ENCODE measurements at places on chromosomes 2 and 18.

- DNase-seq: no peak
Measured at GRCh38 chr2:64803776-64804175, 150.1 kb upstream of the SERTAD2 start.

DNA sequence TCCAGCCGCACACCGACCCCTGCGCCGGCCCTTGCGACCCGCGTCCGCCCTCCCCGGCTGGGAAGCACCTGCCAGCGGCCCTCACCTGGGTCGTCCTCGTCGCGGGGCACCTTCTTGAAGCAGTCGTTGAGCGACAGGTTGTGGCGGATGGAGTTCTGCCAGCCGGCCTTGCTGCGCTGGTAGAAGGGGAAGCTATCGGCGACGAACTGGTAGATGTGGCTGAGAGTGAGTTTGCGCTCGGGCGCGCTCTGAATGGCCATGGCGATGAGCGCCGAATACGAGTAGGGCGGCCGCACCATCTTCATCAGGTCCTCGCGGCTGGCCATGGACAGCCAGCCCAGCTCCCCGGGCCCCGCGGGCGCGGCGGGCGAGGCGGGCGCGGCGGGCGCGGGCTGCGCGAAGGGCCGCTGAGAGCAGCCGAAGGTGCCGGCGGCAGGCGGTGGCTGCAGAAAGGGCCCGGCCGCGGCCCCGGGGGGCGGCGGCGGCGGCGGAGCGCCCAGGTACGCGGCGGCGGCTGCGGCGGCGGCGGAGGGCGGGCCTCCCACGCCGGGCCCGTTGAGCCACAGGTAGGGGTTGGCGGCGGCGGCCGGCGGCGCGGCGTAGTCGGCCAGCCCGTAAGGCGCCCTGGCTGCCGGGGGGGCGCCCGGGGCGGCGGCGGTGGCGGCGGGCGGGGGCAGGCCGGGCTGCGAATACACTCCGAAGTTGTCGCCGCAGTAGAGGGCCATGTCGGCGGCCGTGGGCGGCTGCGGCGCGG is 505 bp downstream of the FOXI3 start:
- DNase-seq: no peak

- DNase-seq: no peak
Measured at GRCh38 chr18:13136904-13137669, 81.5 kb upstream of the LDLRAD4 start.

- DNase-seq: no peak
Measured at GRCh38 chr2:37581433-37581832, 90.0 kb downstream of the CDC42EP3 start.

GRCh38 chr2:17648581-17648980 is 105.0 kb downstream of the SMC6 start:
- DNase-seq: no peak

GRCh38 chr2:160432633-160433032 is 61.0 kb downstream of the RBMS1 start:
- no peak for DNase-seq

DNA sequence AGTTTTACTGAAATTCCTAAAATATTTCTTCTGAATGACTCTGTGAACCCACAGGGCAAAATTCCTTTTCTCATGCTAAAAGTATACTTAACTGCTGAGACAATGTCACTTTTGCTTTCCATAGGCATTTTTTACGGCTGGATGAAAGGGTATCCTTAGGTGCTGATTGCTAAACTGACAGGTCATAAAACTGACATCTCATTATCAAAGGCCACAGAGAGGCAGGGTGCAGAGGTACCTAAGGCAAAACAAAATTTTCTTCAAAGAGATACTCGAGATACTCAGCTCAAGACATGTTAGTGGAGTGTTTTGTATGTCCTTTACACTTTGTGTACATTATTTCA is 62.0 kb upstream of the WDR75 start:
- DNase-seq: no peak

DNA sequence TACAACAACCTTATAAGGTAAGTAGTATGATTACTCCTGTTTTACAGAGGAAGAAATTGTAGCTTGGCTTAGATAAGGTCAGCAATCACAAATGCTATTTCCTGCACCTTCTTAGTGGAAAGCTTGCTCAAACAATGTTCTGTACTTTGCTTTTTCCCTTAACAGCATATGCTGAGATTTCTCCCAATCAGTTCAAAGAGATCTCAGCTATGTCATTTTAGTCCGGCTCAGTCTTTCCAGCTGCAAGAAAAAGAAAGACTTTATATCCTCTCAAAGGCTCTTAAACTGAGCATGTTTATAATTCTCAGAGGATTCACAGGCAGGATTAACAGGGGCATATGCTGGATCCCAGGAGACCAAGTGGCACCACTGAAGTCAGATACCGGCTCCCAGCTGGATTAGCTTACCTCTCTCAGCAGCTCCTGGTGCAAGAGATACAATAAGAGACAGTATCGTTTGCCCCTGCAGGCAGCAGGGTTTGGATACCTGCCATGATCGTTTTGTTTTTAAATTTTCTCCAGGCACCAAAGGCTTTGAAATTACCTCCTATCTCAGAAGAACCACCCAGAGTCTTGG is 29.5 kb downstream of the KIAA2012 start:
- DNase-seq: no peak

DNA sequence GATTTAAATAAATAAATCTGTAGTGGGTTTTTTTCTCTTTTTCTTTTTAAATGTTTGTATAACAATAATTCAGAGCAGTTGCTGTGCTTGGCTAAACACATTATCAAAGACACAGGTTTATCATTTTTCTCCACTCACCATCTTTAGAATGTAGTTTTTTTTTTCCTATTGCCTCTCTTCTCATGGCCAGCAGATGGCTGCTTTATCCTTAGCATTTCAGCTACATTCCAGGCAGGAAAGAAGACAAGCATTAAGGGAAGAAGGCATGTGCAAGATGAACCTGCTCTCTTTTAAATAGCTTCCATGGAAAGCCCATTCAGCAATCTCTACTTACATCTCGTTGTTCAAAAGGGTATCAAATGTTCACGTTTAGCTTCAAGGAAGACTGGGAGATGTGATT is 42.6 kb downstream of the ARHGAP15 start:
- no peak for DNase-seq

GRCh38 chr2:168626096-168626495 is 170.0 kb downstream of the CERS6 start:
- no peak for DNase-seq

DNA sequence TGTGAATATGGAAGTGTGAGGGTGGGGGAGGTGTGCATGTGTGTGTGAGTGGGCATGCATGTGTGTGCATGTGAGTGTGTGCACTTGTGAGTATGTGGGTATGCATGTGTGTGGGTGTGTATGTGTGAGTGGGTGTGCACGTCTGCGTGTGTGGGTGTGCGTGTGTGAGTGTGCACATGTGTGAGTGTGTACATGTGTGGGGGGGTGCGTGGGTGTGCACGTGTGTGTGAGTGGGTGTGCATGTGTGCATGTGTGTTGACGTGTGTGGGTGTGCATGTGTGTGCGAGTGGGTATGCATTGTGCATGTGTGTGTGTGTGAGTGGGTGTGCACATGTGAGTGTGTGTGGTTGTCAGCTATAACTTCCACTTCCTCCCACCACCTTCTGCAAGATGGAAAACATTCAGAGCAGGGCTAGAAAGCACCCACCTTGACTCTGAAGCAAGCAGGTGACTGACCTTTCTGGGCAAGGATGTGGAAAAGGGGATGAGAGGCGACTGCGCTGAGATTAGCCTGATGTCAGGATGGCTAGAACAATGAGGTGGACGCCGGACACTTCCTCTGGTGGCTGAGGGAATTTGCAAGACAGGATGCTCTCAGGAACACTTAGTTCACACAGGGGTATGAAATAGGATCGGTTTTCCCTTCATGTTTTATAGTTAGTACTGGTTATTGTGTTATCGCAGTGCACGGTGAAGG is 103.6 kb downstream of the ACKR3 start:
- no peak for DNase-seq

DNA sequence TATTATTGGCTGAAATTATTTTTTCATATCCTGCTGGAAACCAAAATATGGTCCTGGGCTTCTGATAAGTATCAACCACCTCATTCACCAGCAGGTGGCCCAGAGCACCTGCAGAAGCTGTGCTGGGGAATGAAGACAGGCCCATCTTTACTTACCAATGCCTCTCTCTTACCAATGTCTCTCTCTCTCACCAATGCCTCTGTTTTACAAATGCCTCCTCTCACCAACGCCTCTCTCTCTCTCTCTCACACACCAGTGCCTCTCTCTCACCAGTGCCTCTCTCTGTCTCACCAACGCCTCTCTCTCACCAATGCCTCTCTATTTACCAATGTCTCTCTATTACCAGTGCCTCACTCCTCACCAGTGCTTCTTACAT is 2.3 kb upstream of the MAL start:
- no peak for DNase-seq

- no peak for DNase-seq
Measured at GRCh38 chr2:168912901-168913369, 11.8 kb downstream of the G6PC2 start.

DNA sequence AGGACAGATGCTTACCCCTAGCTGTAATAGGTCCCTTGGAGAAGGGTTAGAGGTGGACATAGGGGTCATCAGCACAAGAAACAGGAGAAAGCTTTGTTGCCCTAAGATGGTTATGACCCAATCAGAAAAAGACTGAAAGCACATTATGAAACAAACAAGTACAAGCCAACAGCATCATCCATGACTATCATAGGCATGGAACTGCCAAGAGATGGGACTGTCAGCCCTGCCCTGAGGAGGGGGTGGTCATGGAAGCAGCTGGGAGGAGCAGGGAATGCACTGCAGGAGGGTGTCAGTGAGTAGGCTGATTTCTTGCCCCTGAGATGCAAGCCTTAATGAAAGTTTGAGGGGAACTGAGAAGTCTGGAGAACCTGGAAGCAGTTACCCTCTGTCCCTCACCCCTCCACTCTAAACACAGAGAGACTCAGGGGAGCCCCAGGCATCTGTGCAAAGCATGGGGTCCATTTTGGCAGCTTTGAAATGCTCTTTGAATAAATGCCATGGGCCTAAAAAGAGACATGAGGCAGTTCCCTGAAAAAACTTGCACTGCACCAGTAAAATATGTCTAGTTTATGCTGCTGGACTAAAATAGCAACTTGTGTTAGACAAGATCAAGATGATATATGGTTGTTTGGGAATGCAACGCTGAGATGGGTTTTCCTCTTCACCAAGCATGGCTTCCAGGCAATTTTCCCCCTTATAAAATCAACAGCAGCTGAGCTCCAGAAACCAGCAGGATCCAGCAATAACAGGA is 122.7 kb upstream of the ZFP36L2 start:
- DNase-seq: no peak

- no peak for DNase-seq
Measured at GRCh38 chr2:34401186-34401585, 802.1 kb upstream of the FAM98A start.

- DNase-seq: no peak
Measured at GRCh38 chr18:30094556-30094955, 948.0 kb downstream of the DSC3 start.

- DNase-seq: no peak
Measured at GRCh38 chr18:44562986-44563385, 117.7 kb upstream of the SETBP1 start.

DNA sequence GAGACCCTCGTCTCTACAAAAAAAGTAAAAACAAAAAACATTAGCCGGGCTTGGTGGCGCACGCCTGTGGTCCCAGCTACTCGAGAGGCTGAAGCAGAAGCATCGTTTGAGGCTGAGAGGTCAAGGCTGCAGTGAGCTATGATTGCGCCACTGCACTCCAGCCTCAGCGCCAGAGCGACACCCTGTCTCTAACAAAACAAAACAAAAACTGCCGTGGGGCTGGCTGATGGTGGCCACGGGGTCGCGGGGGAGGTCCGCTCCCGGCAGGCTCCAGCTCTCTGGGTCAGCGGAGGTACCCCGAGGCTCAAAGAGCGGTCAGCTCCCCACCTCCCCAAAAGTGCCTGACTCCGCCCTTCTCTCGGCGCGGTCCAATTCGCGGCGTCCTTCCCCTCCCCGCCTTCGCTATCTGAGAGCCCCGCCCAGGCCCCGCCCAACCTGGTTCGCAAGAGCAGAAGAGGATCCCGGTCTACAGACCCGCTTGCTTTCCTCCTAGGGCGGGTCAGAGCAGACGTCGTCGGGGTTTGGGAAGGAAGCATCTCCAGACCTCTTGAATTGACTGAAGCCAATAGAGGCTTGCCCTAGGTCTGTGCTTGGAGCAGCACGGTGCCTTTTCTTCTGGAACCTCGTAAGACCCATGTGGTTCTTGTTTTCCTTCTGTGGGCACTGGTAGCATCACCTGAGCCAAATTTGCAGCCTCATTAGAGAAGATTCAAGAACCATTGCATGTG is 7.8 kb downstream of the RAX start:
- peak; percentile 35 for DNase-seq

GRCh38 chr2:74671479-74671878 is 17.4 kb downstream of the SEMA4F start:
- no peak for DNase-seq

GRCh38 chr18:51164342-51164741 is 33.1 kb downstream of the MEX3C start:
- DNase-seq: no peak

DNA sequence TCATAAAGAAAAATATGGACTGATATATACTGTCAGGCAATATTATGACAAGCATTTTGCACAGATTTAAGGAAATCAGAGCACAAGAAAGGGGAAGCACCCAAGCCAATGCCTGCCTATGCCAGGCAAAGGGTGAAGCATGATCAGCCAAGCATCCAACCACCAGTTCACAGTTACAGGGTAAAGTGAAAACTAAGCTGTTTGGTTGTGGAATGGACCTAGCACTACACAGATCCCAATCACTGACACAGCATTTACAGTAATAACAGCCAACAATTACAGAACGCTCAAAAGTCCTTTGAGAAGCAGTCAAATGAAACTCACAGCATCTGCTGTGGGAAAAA is 90.3 kb downstream of the SP3 start:
- DNase-seq: no peak

DNA sequence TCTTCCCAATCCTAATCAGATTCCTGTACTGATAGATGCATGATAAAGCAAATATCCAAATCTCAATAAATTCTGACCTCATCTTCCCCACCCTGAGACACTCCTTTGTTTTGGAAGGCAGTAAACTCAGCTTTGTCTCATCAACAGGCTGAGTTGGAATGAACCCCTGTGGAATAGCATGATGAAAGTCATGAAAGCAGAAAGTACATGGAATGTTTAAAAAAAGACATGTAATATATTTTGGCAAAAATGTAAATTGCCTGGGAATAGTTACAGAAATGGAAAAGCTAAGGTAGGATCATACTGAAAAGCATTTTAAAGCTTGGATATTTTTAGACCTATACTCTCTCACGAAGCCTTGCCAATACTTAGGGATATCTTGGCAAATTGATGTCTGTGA is 468.7 kb upstream of the CDH7 start:
- no peak for DNase-seq

Measured in stimulated activated CD4-positive, alpha-beta T cell treated with anti-CD3 and anti-CD28 coated beads, Interleukin-15, amount 100 ng/mL, for 48 hours (primary cell).